ENCODE measurements at places on chromosomes 12 and 14. TPM values are rescaled to one million over a fixed set of nuclear protein-coding genes. Genes with fewer than 3 reads are reported as not detected.

- no peak for DNase-seq
Measured at GRCh38 chr14:87797001-87797400, 196.0 kb downstream of the GALC start.

DNA sequence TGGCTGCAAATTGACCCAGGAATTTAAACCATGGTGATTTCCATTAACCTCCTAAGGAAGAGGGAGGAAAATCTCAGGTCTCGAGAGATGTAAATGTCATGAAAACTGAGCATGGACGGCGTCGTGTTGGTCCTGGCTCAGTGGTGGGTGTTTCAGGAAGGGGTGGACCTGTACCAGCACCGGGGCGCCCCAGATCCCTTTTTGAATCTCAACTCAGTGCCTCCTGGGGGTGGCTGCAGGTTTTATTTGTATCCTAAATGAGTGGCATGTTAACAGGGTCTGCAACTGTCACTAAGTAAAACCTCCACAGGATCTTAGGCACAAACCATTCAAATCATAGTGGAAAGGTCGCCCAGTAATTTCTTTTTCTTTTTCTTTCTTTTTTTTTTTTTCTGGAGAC is 101.3 kb downstream of the ASCL4 start:
- DNase-seq = no peak

DNA sequence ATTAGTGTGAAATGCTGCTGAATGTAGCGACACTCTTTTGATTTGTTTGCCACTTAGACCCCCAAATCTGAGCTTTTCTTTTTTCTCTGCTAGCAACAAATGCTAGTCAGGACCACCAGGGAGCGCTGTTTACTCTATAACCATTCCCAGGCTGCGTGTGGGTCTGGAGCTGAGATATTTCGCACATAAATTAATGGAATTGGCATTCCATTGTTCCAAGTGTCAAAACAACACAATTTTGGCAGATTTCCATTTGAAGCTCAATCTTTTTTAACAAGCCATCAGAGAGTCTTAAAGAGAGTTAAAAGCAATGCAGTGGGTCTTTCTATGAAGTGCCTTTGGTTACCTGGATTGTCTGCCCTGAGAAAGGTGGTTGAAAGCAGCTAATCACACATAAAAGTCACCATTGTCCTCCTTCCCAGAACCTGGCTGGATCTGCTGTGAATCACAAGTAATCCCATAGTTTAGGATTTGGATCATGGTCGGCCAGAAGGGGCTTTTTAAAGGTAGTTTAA is 7.4 kb upstream of the TMEM132C start:
- DNase-seq = no peak

RAB3IP gene
- total RNA-seq = 19.3 TPM

Measured in activated CD8-positive, alpha-beta memory T cell treated with anti-CD3 and anti-CD28 coated beads, Interleukin-2, amount 10 ng/mL, durations not matched to agents 7 days and 5 days (primary cell).